ENCODE measurements at places on chromosomes 6 and 20.

DNA sequence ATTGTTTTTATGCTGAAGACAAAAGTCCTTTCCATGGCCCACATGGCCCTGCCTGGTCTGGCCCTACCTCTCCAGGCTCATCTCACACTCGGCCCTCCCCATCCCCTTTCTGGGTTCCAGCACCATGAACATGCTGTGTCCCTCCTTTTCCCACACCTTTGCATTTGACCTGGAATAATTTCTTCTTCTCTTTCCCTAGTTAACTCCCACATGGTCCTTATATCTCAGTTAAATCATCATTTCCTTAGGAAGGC lies 38.9 kb downstream of the PIGU start:
- no peak for DNase-seq

GRCh38 chr6:27547157-27548075 lies 74.5 kb upstream of the ZNF184 start:
- DNase-seq, result no peak

DNA sequence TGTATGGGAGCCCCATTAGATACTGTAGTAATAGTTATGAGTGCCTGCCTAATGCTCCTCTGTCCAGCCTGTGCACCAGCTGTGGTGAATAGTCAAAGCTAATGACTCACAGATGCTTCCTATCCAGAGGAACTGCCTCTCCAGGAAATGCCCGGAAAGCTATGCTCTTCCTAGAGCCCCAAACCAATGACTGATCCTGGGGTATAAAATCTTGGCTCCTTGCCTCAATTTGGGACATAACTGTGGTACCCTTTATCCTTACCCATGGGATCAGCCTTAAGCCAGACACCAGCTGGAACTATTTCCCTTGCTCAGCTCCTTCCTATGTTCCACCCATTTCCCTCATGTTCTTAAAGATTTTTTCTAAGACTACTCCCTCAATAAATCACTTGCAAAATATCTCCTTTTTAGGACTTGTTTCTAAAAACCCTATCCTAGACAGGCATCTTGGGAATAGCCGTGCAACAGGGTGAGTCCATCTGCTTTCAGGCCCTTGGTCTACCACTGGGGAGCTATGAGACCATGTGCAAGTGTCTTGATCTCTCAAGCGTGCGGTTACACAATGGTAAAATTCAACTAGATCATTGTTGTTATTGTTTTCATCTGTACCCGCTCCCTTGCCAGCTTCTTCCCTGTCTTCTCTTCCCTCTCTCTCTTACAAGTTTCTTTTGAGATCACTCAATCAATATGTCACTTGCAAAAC lies 283.7 kb downstream of the BTBD3 start:
- DNase-seq, result no peak

GRCh38 chr6:13536796-13537526 lies 37.4 kb upstream of the SIRT5 start:
- DNase-seq, result no peak

DNA sequence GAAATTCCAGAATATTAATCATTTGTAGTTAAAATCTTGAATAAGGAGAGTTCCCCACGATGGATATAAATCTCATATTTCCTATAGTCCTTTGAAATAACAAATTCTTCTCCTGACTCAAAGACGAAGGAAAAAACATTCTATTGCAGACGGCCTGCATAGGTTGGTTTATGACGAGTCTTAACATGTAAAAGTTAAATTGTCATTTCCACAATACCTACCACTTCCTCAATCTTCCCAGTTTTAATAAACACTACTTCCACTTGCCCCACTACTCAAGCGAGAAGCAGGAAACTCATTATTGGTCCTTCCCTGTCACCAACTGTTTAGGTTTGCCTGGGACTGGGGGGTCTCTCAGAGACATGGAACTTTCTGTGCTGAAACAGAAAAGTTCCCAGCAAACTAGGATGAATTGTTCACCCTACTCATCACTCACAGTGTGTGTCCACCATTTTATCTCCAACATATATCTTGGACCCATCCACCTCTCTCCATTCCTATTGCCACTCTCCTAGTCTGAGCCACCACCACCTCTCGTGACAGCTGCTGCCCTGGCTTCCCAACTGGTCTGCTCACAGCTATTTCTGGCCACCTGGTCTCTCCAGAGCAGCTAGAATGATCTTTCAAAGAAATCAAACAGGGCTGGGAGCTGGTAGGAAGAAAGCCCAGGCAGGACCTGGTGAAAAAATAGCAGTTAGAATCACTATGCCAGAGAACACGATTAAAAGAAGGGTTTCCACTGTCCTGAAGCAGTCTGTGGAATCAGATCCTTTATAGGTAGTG lies 15.1 kb upstream of the ZSCAN9 start:
- DNase-seq, result no peak

DNA sequence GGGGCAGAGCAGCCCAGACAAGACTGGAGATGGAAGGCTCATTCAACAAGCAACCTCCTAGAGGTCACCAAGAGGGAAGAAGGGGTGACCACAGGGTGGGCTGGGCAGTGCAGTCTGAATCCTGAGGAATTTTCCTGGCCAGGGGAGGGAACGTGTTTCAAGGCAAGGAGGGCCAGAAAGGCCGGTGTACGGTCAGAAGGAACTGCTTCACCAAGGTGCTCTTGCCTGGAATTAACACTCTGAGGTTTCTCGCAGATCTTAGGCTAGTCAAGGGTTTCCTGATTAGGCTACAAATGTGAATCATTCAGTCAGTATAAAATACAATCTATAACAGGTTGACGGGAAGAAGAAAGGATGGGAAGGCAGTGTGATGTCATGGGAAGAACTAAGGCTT lies 199.3 kb downstream of the LRFN2 start:
- DNase-seq, result no peak

- DNase-seq, result no peak
Measured at GRCh38 chr20:15256676-15257568, 919.5 kb upstream of the FLRT3 start.

- no peak for DNase-seq
Measured at GRCh38 chr20:9352739-9353138, 161.7 kb upstream of the LAMP5 start.

- DNase-seq, result no peak
Measured at GRCh38 chr6:2809015-2809414, 32.6 kb downstream of the SERPINB1 start.

DNA sequence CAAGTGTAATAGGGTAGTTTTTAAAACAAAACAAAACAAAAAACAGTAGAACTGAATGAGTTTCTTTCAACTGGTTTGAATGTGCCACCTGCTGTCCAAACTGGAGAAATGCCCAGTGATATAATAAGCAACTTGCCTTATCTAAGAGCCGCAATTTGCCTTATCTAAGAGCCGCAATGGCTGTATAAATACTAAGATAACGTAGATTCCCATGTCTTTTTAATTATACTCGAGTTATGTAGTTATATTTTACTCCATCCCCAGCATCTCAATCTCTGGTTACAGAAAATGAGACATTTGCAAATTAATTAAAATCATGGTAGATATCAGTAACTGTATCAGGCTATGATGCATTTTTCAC lies 67.2 kb downstream of the RPP40 start:
- no peak for DNase-seq

GRCh38 chr20:64176551-64176950 lies 12.3 kb downstream of the MYT1 start:
- DNase-seq, result no peak

All from AG04449 (cell line).